ENCODE measurements at places on chromosomes 2 and 18. TPM values are rescaled to one million over a fixed set of nuclear protein-coding genes. Genes with fewer than 3 reads are reported as not detected.

DNA sequence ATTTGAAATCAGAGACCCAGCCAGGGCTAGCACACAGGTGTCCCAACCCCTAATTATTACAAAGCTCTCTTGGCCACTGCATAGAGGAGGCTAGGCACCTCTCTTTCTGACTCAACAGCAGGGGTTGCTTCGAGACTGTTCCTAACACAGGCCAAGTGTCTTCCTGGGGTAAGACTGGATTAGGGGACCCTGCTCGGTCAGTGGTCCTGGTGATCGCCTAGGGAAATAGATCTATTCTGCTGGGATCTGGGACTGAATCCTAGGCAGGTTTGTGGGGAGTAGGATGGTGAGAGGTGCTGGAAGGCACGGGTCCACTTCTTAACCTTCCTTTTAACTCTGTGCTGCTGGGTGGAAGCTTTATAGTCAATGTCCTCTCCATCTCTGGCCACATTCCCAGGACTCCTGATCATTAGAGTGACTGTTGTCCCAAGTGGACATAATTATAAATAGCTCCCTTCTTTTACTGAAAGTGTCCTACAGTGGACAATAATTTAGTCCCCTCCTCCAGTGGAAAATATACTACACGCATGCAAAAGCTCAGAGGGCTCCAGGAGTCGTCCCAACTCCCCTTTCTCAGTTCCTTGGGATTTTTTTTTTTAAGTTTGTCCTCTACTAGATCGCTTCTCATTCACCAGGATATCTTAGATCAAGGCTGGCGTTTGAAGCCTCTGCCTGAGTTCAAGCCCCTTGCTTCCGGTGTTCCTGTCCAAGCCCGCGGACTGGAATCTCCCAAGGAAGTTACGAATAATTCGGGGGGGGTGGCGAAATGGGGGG lies 1.3 kb upstream of the TRIB2 start:
- DNase-seq, result no peak

DNA sequence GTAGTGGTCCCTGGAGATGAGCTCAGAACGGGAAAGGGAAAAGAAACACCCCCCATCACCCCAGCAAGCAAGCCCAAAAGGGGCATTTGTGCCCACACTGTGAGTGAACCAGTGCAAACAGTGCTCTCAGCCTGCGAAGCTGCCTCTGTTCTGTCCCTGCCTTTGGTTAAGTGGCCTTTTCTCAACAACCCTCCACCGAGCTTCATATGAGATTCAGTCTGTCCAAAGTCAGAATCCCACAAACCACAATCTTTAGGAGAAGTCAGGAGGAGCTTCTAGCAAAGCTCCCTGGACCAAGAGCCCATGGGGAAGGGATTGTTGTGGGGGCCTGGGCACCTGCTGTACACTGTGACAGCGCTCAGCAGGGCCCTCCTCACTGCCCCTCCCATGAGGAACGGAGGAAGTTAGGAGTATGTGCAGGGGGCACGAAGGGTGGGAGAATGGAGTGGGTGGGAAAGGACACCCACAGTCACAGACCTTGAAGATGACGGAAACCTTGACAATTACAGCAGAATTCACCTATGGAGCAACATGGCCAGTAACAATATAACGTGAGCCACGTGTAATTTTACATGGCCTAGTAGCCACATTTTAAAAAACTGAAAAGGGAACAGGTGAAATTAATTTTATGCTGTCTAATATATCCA lies 119.5 kb downstream of the SMAD7 start:
- DNase-seq, result no peak

- no peak for DNase-seq
Measured at GRCh38 chr2:101722864-101723263, 25.4 kb downstream of the MAP4K4 start.

DNA sequence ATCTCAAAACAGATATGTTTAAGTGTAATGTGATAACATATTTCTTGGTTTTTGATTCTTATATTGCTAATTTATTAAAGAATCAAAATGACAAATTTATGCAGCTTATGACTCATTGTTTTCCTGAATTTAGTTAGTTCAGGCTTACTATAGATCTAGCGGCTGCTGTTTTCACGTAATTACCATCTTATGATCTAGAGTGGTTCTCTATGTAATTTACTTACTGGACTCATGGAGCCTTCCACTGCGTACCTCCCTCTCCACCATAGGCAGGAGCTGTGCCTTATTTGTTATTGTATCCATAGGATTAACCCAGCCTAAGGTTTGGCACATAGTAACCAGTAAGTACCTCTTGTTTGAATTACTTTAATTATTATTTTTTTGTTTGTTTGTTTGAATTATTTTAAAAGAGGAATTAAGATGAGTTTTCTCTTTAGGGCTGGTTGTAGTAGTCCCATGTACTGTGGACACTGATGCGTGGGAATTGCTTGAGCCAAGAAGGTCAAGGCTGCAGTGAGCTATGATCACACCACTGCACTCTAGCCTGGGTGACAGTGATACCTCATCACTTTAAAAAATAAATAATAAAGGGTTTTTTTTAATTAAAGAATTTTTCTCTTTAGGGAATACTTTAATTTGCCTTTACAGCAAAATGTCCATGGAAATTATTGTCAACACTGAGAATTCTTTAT lies 165.5 kb downstream of the PHLPP1 start:
- DNase-seq, result no peak

DNA sequence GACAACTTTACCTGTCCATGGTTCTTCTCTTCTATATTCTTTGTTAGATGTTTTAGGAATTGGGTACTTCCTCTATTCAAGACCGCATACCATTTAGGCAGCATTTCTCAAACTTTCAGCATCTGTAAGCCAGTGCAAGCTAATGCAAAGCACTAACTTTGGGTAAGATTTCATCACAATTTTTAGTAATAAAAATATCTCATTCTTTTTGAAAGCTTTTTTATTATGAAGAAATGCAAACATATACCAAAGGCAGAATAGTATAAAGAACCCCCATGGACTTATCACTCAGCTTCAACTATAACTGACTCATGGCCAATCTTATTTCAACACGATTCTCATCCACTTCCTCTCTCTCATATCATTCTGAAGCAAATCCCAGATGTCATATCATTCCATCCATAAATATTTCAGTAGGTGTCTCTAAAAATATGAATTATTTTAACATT lies 32.9 kb downstream of the INO80C start:
- DNase-seq, result no peak

- DNase-seq, result peak; percentile 21
Measured at GRCh38 chr2:223779877-223780276, 57.5 kb downstream of the AP1S3 start.

RIT2 gene
- total RNA-seq, result not detected

GPBAR1 gene
- total RNA-seq, result 0.67 TPM

GRCh38 chr2:138829326-138829919 lies 49.2 kb upstream of the NXPH2 start:
- DNase-seq, result no peak

IHH gene
- total RNA-seq, result not detected

All from activated B cell treated with CpG ODN at 0.5 μM for 24 hours (primary cell).